ENCODE measurements at places on chromosomes 5 and 9.

GRCh38 chr5:39249564-39250274 is 30.4 kb upstream of the FYB1 start:
- DNase-seq = no peak

DNA sequence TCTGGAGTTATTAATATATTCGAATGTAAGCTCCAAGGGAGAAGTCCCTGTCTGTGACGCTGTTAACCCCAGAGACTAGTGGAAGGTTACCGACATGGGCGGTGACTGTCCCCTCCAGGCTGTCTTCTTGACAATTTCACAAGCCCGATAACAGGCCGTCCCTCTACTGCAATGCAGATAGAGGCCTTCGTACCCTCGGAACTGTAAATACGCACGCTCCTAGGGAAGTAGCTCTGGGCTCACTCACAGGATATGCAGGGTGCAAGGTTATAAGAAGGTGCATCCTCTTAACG is 680 bp upstream of the RFK start:
- DNase-seq = no peak

GRCh38 chr5:35012796-35013195 is 35.0 kb downstream of the AGXT2 start:
- no peak for DNase-seq

DNA sequence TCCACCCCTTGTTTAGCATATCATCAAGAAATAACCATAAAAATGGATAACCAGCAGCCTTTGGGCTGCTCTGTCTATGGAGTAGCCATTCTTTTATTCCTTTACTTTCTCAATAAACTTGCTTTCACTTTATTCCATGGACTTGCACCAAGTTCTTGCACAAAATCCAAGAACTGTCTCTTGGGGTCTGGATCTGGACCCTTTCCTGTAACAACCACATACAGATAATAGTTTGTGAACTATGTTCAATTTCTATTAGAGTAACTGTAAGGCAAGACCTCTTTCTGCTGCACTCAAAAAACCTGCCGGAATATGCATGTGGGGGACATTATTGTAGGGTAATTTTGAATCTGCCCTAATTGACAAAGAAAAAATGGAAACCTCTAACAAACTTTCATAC is 66.9 kb upstream of the TMEM215 start:
- DNase-seq = no peak

DNA sequence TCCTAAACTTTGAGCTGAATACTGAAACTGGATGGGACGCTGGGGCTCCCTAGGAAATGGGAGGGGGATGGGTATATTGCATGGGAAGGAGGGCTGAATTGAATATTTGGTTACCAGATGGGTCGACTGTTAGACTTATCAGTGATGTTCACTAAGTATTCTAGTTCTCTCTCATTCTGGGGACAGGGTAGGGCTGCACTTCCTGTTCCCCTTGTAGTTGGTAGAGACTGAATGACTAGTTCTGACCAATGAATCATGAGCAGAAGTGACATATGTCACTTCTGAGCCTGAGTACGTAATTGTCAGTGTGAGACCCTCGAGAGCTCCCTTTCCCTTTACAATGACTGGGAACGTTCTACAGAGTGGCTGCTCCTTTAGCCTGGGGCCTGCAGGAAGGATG is 55.5 kb upstream of the DMRT1 start:
- DNase-seq = no peak

DNA sequence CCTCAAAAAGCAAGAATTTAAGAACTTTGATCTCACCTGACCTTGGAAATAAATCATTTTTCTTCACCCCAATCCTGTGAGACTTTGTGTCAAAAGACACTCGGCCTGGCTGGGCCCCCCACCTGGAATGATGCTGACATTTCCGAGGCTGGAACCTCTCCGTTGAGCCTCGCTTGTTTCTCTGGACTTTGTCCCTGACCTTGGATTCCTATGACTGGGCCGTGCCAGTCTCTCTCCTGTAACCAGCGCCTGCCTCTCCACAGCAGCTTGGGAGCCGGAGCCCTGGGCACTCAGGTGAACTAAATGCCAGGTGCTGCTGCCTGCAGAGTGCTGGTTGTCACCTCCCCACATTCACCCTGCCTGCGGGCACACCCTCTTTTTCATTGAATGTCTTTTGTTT is 62.7 kb downstream of the RETREG1 start:
- DNase-seq = no peak

GRCh38 chr5:147055089-147055826 is 176.7 kb upstream of the PPP2R2B start:
- DNase-seq = no peak

- no peak for DNase-seq
Observed at GRCh38 chr5:122014236-122014935, 52.6 kb downstream of the SRFBP1 start.

Data from SK-N-MC (cell line).